ENCODE measurements at places on chromosomes 4 and X. TPM values are rescaled to one million over a fixed set of nuclear protein-coding genes. Genes with fewer than 3 reads are reported as not detected.

NAA11 gene
- total RNA-seq, result not detected

UGT8 gene
- total RNA-seq, result 0.13 TPM

TMPRSS11E gene
- total RNA-seq, result not detected

ZFP92 gene
- total RNA-seq, result 0.54 TPM

PCYT1B gene
- total RNA-seq, result not detected

SCFD2 gene
- 6.3 TPM for total RNA-seq

HSFX1 gene
- total RNA-seq, result 0.14 TPM

F9 gene
- total RNA-seq, result not detected

HUWE1 gene
- 64.5 TPM for total RNA-seq

MAGEB2 gene
- total RNA-seq, result not detected

PABPC5 gene
- not detected for total RNA-seq

ODAM gene
- not detected for total RNA-seq

PSAPL1 gene
- total RNA-seq, result 0.13 TPM

SULT1B1 gene
- not detected for total RNA-seq

GLOD5 gene
- total RNA-seq, result not detected

XG gene
- total RNA-seq, result not detected

MND1 gene
- total RNA-seq, result 12.6 TPM

STOX2 gene
- total RNA-seq, result 3.4 TPM

STATH gene
- not detected for total RNA-seq

CT45A10 gene
- total RNA-seq, result not detected

GPC4 gene
- not detected for total RNA-seq

RTL3 gene
- 0.05 TPM for total RNA-seq

ENPP6 gene
- total RNA-seq, result not detected

ZMAT1 gene
- not detected for total RNA-seq

ZNF630 gene
- 0.55 TPM for total RNA-seq

SPANXA1 gene
- total RNA-seq, result not detected

RS1 gene
- not detected for total RNA-seq

RRH gene
- not detected for total RNA-seq

AMTN gene
- total RNA-seq, result not detected

RAB40A gene
- not detected for total RNA-seq

SPANXB1 gene
- 1.9 TPM for total RNA-seq

PIR gene
- total RNA-seq, result 56.1 TPM

NWD2 gene
- total RNA-seq, result not detected

TMEM35A gene
- not detected for total RNA-seq

CXorf49 gene
- not detected for total RNA-seq

ATP7A gene
- 3.3 TPM for total RNA-seq

HOPX gene
- total RNA-seq, result not detected

ZNF718 gene
- total RNA-seq, result 0.54 TPM

CT45A3 gene
- 0.15 TPM for total RNA-seq

PDZD4 gene
- 3.8 TPM for total RNA-seq

RBMXL3 gene
- not detected for total RNA-seq

ASB12 gene
- not detected for total RNA-seq

GPR34 gene
- total RNA-seq, result 0.13 TPM

SLC10A4 gene
- total RNA-seq, result 8.0 TPM

YIPF6 gene
- 28.2 TPM for total RNA-seq

PPM1K gene
- total RNA-seq, result 0.98 TPM

TMEM150C gene
- total RNA-seq, result 0.85 TPM

RNF212 gene
- total RNA-seq, result 2.1 TPM

RADX gene
- total RNA-seq, result not detected

OTUD6A gene
- total RNA-seq, result not detected

WNK3 gene
- 0.01 TPM for total RNA-seq

MAGEC2 gene
- not detected for total RNA-seq

NSUN7 gene
- 0.40 TPM for total RNA-seq

CLNK gene
- total RNA-seq, result not detected

NDNF gene
- total RNA-seq, result not detected

Data from A549 treated with RU486 at 1 μM for 4 hours (cell line).